ENCODE measurements at places on chromosomes 11 and 22. TPM values are rescaled to one million over a fixed set of nuclear protein-coding genes. Genes with fewer than 3 reads are reported as not detected.

Gene PATE4
- under 0.01 TPM for total RNA-seq

Gene SCARF2
- total RNA-seq = 4.4 TPM

Gene FBLN1
- 0.16 TPM for total RNA-seq

Gene TBX1
- 98.6 TPM for total RNA-seq

Gene TRIM48
- not detected for total RNA-seq

Gene ANO3
- total RNA-seq = not detected

Gene SPI1
- not detected for total RNA-seq

Gene IGLL1
- not detected for total RNA-seq

Gene KCNJ5
- total RNA-seq = 0.16 TPM

Gene KRTAP5-1
- total RNA-seq = not detected

Gene LYVE1
- total RNA-seq = 1.4 TPM

Gene MS4A2
- not detected for total RNA-seq

Gene ZFTA
- 10.8 TPM for total RNA-seq

Gene TENM4
- total RNA-seq = not detected

Gene OR5B12
- total RNA-seq = not detected

Gene OR51E1
- total RNA-seq = not detected

Gene CNGA4
- total RNA-seq = not detected

Gene ZNF214
- total RNA-seq = 1.8 TPM

Gene USH1C
- not detected for total RNA-seq

Gene NCF4
- not detected for total RNA-seq

Gene GP1BB
- 0.65 TPM for total RNA-seq

Gene GPHA2
- total RNA-seq = not detected

Gene TAF1D
- 133 TPM for total RNA-seq

Gene POU2AF2
- not detected for total RNA-seq

Gene PNPLA5
- total RNA-seq = not detected

Gene OR8J1
- not detected for total RNA-seq

Gene GGT5
- total RNA-seq = 2.8 TPM

Gene KCNK4
- not detected for total RNA-seq

Gene GPR137
- 17.1 TPM for total RNA-seq

Gene CEP126
- total RNA-seq = 0.38 TPM

Gene C11orf97
- not detected for total RNA-seq

Gene SLC16A8
- total RNA-seq = not detected

Gene TST
- 47.8 TPM for total RNA-seq

Gene KCNC1
- total RNA-seq = not detected

Gene PRG3
- not detected for total RNA-seq

Gene OR5A1
- not detected for total RNA-seq

Gene PARVA
- 32.7 TPM for total RNA-seq

Gene ADAMTS15
- 2.8 TPM for total RNA-seq

Gene IGLL5
- total RNA-seq = not detected

Gene TMPRSS5
- 0.16 TPM for total RNA-seq

Gene SGSM1
- 0.88 TPM for total RNA-seq

Gene OR51B6
- total RNA-seq = not detected

Gene MAPK1
- 32.1 TPM for total RNA-seq

Gene MS4A7
- not detected for total RNA-seq

Gene CTSF
- 31.8 TPM for total RNA-seq

Measured in bladder microvascular endothelial cell (primary cell).